ENCODE measurements at places on chromosomes 7 and 10.

- peak; percentile 11 for DNase-seq
These were observed 1.7 kb upstream of the TRIP6 start for GRCh38 chr7:100865372-100865911.

GRCh38 chr10:22317076-22317370, 835 bp downstream of the COMMD3 start:
- no peak for DNase-seq

DNA sequence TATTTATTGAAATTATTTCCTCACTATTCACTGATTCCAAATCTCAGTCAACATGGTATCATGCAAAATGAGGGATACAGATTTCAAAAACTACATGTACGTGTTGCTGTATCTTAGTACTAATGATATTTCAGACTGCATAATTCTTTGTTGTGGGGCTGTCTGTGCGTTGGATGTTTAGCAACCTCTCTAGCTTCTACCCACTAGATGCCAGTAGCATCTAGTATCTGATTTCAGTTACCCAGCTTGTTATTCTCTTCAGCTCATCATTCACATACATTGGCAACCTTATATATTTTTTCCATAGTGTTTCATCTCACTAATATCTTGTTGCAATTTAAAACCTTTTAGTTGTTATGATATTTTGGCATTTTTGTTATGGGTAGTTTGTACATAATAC, 22.5 kb upstream of the WASL start:
- DNase-seq, result no peak

GRCh38 chr7:97001656-97002554, 3.4 kb upstream of the DLX6 start:
- no peak for DNase-seq

- DNase-seq, result no peak
These were observed 254.9 kb downstream of the TRIL start for GRCh38 chr7:28703037-28703765.

- no peak for DNase-seq
These were observed 16.0 kb downstream of the TRIL start for GRCh38 chr7:28942168-28942567.

Data from HL-60 (cell line).